ENCODE measurements at places on chromosomes 3 and 15.

DNA sequence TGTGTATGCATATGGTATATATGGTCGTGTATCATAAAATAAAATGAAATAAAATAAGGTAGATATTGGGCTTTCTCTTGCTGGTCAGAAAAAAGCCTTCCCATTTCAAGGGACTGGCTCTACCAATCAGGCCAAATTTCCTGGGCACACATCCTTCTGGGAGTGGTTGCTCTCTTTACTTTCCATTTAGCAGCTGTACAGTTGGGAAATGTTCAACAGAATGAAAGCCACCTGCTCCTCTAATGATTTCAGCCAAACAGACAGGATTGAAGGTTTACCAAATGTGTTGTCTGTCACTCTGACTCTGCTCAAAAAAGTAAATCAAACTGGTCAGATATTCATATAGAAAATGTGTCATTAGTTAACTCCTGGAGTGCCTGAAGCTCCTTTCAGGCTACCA lies 380.4 kb downstream of the ROBO2 start:
- no peak for DNase-seq

- DNase-seq, result no peak
Measured at GRCh38 chr15:58520464-58520863, 88.7 kb downstream of the LIPC start.

DNA sequence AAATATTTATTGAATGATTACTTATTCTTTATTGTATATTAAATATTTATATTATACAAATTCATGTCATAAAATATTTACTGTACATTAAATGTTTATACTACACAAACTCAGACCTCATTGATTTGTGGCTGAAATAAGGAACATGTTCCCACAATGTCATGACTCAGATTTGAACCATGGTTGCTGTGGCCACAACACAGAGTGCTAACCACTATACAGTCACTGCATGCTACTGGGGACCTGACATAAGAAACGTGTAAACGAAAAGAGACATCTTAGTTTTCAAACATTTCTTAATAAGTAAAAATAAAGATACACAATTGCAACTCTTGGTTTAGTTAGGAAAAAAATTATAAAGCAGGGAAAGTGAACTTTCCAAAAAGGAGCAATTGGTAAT lies 99.1 kb upstream of the AGTR1 start:
- DNase-seq, result peak; percentile 5

- peak; percentile 61 for DNase-seq
Measured at GRCh38 chr15:74616366-74616939, 817 bp downstream of the CLK3 start.

- DNase-seq, result no peak
Measured at GRCh38 chr3:127136024-127136600, 56.8 kb upstream of the PRR23E start.

- DNase-seq, result no peak
Measured at GRCh38 chr3:180359953-180360279, 242.0 kb upstream of the TTC14 start.

DNA sequence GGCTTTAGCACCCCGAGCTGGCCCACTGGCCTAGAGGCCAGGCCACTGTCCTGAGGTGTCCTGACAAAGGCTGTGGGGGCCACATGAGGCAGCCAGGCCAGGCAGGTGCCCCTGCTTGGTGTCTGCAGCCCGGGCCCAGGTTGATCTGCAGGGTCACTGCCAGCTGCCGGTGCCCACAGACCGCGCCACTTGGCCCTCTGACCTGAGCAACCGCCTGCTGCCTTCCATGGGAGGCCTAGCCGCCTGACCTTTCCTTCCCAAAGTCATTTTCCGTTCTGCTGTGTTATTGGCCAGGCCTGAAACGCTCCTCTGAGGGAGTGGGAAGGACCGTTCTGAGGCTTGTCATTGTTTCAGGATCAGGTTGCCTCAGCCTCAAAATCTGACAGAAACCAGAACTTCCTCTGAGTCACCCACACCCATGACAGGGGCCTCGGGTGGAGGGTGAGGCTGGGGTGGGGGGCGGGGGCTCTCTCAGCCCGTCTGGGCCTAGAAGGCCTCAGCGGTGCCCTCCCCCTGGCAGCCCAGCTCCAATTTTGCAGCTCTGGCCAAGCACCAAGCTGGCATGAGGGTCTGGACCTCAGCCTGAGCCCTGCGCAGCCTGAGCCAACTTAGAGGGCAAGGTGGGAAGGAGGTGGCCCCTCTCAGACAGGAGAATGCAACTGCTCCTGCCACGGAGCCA lies 140.7 kb upstream of the MEF2A start:
- peak; percentile 79 for DNase-seq

DNA sequence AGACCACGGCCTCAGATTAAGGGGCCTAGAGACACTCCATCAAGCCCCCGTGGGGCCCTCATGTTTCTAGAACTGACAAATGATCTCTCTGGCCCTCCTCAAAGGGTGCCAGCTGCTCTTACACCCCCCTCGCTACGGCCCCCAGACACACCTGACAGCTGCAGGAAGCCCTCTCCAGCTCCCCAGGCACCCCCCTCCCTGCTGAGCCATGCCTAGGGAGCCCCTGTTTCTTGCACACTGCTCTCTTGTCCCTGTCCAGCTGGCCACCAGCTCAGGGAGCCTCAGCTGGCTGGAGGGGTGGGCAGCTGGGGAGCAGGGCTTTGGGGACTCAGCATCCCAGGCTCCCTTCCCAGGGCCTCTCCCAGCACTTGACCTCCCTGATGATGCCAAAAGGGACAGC lies 14.8 kb downstream of the TNK2 start:
- no peak for DNase-seq

DNA sequence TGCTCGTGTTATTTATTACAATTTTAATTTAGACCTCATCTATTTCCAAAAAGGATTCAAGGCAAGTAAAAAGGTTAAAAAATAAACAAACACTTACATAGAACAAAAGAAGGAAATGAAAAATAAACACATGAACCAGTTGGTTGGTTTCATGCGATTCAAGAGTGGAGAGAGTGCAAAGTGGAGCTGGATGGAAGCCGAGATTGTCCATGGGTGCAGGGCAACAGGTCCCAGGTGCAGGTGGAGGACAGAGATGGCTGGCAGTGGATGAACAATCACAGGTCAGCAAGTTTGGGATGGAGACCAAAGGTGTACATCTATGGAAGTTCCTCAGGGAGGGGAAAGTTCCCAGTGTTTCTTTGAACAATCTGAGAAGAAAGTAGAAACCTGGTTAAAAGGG lies 11.6 kb upstream of the SEMA5B start:
- DNase-seq, result no peak

GRCh38 chr15:82928711-82929110 lies 23.8 kb downstream of the HOMER2 start:
- DNase-seq, result no peak

- DNase-seq, result no peak
Measured at GRCh38 chr3:58668247-58668646, 1.7 kb upstream of the FAM3D start.

DNA sequence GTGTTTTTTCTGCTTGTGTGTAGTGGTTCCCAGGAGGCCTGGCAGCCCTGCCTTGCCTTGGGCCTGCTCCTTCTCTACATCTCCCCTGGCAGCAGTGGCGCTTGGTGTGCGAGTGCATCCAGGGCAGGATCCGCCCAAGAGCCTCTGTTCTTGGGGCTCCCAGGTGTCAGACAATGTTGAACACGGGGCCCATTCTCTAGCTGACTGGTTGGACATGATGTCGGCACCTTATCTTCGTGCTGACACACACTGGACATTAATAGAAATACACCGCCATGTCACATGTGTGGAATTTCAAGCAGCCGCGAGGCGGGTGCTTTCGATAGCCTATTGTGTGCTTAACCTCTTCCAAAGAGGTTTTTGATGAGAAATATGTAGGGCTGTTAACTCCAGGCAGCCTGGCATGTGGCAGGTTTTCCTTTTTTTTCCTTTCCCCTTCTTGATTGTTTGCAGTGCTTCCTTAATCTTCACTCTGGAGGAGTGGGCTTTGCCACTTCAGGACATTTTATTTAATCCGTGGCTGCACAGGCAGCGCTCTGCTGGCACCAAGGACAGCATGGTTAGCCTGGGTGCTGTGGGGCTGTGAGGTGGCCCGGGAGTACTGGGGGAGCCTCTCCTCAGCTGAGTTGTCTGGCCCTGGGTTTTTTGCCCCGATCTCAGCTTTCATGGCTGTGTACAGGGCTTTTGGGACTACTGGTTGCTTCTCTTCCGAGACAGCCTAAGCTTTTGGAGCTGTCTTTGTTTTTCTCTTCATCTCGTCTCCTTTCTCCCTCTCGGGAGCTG lies 42.5 kb downstream of the CHCHD6 start:
- DNase-seq, result peak; percentile 81

DNA sequence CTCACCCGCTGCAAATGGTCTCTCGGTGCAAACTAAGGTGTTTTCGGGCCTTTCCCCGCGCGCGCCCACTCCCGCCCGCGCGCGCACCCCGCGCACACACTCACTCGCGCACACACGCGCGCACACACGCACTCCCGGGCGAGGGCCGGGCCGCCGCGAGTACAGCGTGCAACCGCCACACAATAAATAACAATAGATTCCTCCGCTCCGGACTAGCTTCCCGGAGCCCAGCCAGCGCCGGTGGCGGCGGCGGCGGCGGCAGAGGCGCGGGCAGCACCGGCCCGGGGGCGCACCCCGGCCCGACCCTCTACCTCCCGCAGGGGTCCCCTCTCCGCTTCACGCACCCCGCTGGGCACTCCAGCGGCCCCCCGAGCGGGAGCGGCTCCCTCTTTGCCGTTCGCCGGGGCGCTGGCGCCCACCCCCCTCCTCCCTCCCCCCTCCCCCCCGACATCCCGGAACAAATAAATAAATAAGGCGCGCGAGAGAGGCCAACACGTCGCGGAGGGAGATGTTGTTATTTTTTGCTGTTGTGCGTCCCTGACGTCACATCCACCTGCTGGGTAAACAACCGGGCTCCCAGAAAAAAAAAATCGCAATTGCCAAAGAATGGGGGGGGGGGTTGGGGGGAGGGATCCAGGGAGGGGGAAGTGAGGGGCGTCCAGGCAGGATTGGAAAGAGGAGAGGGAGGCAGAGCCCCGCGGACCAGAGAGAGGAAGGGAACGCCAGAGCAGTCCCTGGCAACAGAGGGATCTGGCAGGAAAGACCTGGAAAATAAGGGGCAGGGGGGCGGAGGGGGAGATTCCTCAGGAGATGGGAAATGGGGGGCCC lies at the start of gene FOXP1:
Gene FOXP1, minus strand, starts transcription at position 163 of the 828 bp plus-strand sequence. CDS start 385,347 bp downstream, outside the sequence.
- DNase-seq, result peak; percentile 69

- peak; percentile 40 for DNase-seq
Measured at GRCh38 chr3:72896996-72897757, 9.3 kb downstream of the GXYLT2 start.

- peak; percentile 35 for DNase-seq
Measured at GRCh38 chr3:190338717-190339116, 16.5 kb upstream of the CLDN1 start.

- DNase-seq, result peak; percentile 32
Measured at GRCh38 chr15:39641191-39641889, 60.5 kb downstream of the THBS1 start.

GRCh38 chr15:53115563-53115962 lies 325.4 kb upstream of the ONECUT1 start:
- DNase-seq, result no peak

DNA sequence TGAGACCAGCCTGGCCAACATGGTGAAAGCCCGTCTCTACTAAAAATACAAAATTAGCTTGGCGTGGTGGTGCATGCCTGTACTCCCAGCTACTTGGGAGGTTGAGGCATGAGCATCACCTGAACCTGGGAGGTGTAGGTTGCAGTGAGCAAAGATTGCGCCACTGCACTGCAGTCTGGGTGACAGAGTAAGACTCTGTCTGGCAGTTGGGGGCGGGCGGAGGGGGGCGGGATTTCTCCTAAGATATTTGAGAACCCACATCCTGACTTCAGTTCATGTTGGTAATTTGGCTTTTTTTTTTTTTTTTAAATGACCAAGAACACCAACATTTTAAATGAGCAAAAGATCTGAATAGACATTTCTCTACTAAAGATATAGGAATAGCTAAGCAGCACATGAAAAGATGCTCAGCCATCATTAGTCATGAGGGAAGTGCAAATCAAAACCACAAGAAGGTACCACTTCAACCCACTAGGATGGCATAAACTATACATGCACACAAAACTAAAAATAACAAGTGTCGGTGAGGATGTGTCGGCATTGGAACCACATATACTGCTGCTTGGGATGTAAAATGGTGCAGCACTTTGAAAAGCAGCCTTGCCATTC lies 75.6 kb upstream of the LMOD3 start:
- DNase-seq, result no peak

DNA sequence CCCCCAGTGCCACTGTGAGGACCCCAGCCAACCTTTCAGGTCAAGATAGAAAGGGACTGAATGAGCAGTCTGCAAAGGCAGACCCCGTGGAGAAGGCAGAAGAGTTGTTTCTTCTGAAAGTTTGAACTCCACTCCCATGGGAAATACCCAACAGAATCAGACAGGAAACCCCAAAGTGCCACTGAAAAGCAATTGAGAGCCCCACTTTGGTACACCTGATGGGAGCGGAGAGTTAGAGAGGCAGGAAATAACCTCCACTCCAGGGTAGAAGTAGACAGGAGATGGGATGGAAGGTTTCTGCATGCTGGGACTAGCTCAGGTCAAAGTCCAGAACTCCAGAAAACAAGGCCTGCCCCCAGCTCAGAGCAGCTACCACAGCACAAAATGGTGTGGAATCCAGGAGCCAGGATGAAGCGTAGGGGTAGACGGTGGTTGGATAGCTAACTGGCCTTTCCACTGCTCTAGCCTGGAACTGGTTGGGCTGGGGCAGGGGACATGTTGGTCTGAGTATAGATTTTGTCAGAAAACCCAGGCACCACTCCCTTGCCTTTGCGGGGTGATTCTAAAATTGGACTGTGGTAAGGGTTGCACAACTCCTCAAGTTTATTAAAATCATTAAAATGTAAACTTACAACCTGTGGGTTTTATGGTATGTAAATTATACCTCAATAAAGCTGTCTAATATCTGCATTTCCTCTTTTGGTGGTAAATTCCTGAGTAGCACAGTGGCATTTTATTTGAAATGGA lies 1.9 kb upstream of the RAB43 start:
- no peak for DNase-seq

GRCh38 chr3:114857299-114857701 lies 289.8 kb downstream of the ZBTB20 start:
- DNase-seq, result no peak

- no peak for DNase-seq
Measured at GRCh38 chr15:67132276-67132675, 66.9 kb downstream of the SMAD3 start.

GRCh38 chr3:194686816-194687637 lies 1.3 kb downstream of the FAM43A start:
- DNase-seq, result peak; percentile 44

- DNase-seq, result no peak
Measured at GRCh38 chr3:76311941-76312340, 526.6 kb upstream of the ZNF717 start.

DNA sequence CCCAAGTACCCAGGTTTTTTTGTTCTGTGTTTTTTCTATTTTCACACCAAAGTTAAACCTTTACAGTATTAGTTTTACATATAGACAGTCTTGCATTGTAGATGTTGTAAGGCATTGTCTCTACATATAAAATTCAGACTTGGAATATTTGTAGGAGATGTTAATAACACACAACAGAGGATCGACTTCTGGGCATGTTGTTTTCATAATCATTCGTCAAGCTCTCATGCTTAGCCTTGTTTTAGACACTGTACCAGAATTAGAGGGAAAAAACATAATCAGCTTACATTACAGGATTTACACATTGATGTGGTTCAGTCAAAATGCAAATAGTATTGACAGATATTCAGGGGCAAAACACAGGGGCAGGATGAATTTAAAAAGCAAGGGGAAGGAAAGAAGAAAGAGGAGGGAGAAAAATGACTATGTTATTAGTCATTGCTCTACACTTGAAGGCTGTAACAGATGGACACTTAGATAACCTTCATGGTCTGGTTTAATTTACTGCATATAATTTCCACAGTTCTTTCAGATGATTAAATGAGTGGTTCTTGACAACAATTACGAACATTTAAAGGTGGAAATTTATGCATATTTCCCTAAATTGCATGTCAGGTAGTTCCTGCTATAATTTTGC lies 7.5 kb downstream of the CMSS1 start:
- peak; percentile 45 for DNase-seq

GRCh38 chr15:35725353-35725752 lies 179.4 kb upstream of the DPH6 start:
- peak; percentile 87 for DNase-seq

All from fibroblast of skin of back (primary cell).